GM23338 (cell line): ENCODE measurements at places on chromosomes 5 and 9. TPM values are rescaled to one million over a fixed set of nuclear protein-coding genes. Genes with fewer than 3 reads are reported as not detected.

The PDE6A gene
- not detected in 2 replicates for total RNA-seq

The RLN2 gene
- 4.0 and 4.7 TPM in 2 replicates for total RNA-seq

The EPB41L4B gene
- 32.2 and 34.4 TPM in 2 replicates for total RNA-seq

The EQTN gene
- 0.24 TPM in 1 of 2 replicates, not detected in the other for total RNA-seq

DNA sequence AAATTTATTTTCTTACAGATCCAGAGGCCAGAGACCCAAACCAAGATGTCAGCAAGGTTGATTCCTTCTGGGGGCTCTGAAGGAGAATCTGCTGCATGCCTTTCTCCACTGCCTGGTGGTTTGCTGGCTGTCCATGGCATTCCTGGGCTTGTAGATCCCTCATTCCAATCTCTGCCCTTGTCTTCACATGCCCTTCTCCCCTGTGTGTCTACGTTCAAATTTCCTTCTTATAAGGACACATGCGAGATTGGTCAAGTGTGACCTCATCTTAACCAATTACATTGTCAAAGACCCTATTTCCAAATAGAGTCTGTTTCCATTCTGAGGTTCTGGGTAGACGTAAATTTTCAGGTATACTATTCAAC, 84.5 kb upstream of the RAI14 start:
- H3K4me3 ChIP-seq: no peak overlapping the region
- no peak for DNase-seq
- H3K27me3 ChIP-seq: no peaks in the 10 kb centered on the region
- no peak overlapping the region for H3K27ac ChIP-seq

DNA sequence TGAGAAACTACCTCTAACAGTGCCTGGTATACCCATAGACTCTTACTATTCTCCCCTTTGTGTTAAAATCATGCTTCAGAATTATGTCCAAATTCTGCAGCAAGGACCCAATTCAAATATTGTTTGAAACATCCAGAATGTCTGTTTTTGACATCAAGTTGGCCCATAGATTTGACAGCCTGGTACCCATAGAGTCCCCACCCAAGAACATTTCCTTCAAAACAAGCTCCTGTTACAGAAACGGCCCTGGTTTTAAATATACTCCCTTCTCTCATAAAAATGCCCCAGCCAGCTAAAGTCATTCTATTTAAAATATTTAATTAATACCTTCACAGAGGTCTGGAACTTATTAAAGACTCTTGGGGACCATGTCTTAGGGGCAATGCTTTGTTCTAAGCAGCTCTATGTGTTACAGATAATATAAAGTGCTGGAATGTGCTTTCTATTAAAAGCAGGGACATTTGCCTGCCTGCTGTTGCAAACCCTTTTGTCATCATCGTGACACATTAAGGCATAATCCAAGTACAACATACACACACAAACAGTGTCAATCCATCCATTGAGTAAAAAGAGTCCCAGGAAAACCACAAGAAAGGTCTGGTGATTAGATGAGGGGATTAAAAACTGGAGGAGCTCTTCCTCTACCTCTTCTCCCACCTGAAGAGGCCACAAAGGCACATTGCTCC, 321.7 kb downstream of the MLLT3 start:
- H3K4me1 ChIP-seq: peaks cover 46% of the 10 kb centered on the region
- H3K4me3 ChIP-seq: no peak overlapping the region
- no peaks in the 10 kb centered on the region for H3K36me3 ChIP-seq
- no peak overlapping the region for H3K27ac ChIP-seq

- no peaks in the 10 kb centered on the region for H3K36me3 ChIP-seq
- no peaks in the 10 kb centered on the region for H3K27me3 ChIP-seq
- no peak for DNase-seq
- H3K27ac ChIP-seq: peak overlapping the region; percentile 67; the same call in 1 of the 2 replicates
Measured at GRCh38 chr5:180059326-180059725, 12.2 kb downstream of the RNF130 start.

DNA sequence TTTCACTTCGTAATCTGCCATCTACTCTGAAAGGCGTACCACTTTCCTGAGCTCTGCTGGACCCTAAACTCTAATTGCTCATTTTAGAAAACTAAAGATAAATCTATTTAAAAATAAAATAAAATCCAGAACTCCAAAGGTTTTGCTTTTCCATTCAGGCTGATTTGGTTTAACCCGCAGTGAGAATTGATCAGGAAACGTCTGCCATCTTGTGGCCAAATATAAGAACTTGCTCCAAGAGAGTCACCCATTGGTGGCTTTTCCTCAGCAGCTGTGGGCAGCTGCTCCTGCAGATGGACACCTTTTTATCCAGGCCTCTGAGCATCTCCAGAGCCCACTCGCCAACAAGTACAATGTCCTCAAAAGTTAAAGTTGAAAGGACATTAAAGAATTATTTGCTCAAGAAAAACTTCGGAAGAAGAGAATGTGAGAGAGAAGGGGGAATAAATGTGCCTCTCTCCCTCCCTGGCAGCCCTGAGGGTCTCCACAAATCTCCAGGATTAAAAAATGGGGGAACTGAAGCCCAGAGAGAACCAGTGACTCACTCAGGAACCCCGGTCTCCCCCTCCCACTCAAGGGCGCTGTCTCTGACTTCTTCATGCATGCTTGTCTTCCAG, 4.1 kb downstream of the SAXO1 start:
- no peaks in the 10 kb centered on the region for H3K27me3 ChIP-seq
- no peaks in the 10 kb centered on the region for H3K4me1 ChIP-seq
- no peaks in the 10 kb centered on the region for H3K36me3 ChIP-seq
- peak; percentile 85 for DNase-seq
- no peak overlapping the region for H3K27ac ChIP-seq

DNA sequence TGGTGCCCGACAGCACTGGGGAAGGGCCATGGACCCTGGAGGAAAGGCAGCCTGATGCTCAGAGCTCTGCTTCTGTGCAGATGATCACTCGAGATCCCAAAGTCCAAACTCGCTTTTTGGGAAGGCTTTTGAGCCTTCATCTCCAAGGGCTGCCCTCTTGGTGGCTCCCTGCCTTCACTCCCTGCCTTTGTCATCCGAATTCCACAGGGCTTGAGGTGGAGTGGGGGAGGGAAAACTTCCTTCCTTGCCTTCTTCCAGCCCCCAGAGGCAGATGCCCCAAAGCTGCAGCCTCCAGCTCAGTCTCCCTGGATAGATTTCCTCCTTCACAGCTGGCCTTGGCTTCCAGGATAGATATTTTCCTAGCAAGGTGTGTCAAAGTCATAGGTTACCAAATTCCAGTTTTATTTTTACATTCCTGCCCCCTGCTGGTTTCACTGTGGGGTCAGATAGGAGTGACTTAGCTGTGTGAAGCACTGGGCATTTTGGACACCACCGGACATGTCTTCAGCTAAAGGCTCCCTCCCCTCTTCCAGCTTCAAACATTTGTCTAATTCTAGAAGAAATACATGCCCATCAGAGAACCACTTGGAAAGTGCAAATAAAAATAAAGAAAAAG, 268.2 kb downstream of the HSPA4 start:
- no peaks in the 10 kb centered on the region for H3K27me3 ChIP-seq
- no peaks in the 10 kb centered on the region for H3K36me3 ChIP-seq
- H3K4me1 ChIP-seq: peaks cover 6% of the 10 kb centered on the region
- no peak overlapping the region for H3K27ac ChIP-seq
- peak; percentile 42 for DNase-seq

DNA sequence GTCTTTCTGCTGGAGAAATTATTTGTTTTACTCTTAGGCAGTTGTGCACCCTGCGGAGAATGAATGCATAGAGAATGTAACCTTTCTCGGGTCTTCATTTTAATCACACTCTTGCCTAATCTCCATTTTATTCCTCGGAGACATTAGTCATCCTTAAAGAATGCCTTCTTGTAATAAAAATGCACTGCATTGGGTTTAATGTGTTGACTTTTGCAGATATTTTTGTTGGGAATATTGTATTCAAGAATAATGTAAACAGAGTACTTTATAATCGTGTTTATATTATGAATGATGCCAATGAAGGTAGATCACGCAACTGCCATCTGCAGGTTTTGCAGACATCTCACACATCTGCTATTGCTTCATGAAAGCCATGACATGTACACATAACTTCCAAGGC, 1093.9 kb upstream of the CDH6 start:
- H3K27me3 ChIP-seq: no peaks in the 10 kb centered on the region
- DNase-seq: peak; percentile 62
- H3K36me3 ChIP-seq: no peaks in the 10 kb centered on the region
- H3K4me1 ChIP-seq: peaks cover 23% of the 10 kb centered on the region
- H3K27ac ChIP-seq: peak overlapping the region; percentile 73

- H3K4me1 ChIP-seq: peaks cover 8% of the 10 kb centered on the region; the same call in 1 of the 2 replicates
Measured at GRCh38 chr5:62982348-62982747, 403.7 kb downstream of the LRRC70 start.
